ENCODE measurements at places on chromosomes 5 and 9.

GRCh38 chr5:59360130-59360555, 533.4 kb downstream of the PDE4D start:
- DNase-seq: no peak

DNA sequence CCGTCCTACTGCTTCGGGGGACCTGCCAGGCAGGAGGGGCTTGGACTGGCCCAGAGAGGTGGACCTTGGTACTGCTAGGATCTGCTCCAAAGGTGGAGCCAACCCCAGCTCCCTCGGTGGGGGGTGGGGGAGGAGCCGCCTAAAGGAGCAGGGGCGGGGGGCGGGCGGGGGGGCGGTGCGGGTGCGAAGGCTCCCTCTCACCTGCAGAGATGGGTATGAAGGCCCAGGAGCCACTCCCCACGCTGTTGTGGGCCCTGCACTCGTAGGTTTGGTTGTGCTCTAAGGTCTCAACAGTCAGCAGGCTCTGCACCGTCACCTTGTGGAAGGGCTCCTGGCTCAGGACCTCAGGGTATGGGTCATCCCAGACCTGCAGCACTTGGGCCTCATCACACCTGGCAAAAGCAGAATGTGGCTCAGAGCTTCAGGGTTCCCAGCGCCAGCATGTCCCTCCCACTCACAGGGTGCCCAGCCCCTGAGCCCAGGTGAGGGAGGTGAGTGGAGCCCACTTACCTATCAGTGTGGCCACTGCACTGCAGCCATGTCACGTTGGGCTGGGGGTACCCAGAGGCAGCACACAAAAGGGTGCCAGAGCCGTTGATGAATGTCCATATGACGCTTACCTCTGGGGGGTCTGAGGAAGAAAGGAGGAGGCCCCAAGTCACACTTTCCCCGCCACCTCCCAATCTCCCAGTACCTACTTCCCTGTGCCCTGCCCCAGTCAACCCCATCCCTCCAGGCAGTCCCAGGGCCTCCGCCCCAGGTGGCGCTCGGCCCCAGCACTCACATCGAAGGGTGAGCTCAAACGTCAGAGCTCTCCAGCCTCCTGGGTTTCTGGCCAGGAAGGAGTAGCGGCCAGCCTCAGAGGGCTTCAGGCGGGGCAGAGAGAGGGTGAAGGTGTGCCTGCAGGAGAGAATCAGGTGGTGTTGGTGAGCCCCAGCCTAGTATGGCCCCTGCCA, 16.4 kb downstream of the CSF1R start:
- DNase-seq: no peak

GRCh38 chr9:5608298-5609225, 20.3 kb upstream of the RIC1 start:
- no peak for DNase-seq

- no peak for DNase-seq
These were observed 153.9 kb downstream of the SMC2 start for GRCh38 chr9:104247899-104248460.

DNA sequence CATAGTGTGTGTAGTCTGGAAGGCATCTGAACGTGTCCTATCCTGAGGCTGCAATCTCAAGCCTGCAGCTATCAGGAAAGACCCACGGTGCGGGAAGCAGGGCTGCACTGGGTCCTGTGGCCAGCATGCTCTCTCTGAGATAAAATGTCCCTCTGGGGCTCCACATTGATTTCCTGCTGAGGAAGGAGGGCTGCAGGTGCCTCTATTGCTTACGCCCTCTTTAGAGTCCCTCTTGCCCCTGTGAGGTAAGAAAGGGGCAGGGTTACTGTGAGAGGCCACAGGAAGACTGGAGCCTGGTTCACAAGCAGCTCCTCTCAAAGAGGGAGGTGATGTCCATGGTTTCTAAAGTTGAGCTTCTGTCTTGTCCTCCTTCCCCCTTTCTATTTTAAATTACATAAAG, 299.9 kb upstream of the RFX3 start:
- DNase-seq: no peak
